ENCODE measurements at places on chromosomes 3 and 15.

DNA sequence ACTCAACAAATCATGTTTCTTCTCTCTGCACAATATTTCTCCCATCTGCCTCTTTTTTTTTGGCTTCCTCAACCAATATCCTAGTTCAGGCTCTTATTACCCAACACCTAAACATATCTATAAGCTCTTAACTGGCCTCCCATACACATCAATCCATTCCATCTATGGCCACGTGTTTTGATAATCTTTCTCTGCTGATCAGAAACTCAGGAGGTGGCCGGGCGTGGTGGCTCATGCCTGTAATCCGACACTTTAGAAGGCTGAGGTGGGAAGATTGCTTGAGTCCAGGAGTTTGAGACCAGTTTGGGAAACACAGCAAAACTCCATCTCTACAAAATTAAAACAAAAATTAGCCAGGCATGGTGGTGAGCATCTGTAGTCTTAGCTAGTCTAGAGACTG lies 68.4 kb downstream of the IGF2BP2 start:
- no peak for DNase-seq

- DNase-seq, result no peak
Observed at GRCh38 chr3:46122091-46122490, 86.0 kb downstream of the CCR1 start.

DNA sequence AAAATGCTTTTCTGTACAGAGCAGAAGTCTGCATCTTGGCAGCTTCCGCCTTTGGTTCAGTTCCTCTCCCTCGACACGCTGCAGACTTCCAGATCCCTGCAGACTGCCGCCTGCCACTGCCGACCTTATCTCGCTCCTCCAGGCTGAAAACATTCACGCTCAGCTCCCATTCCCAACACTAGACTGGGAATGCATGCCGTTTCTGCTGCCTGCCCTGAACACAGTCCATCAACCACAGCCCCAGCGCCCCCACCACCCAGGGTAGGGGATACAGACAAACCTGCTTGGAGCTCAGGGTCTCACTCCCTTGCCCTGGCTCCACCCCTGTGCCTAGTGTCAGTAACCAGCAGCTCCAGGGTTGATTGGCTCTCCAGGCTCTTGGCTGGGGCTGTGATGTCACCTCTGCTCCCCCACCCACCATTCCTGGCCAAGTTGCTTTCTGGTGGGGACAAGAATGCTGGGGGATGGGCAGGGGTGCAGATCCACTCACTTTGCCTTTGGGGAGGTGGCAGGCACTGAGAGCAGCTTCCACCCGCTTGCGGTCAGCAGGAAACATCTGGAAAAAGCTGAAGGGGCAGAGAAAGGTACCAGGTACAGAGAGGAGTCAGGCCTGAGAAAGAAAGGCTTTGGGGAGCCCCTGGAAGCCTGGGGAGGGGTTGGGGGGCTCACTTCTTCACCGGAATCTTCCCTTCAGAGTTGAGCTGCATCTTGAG lies 6.1 kb downstream of the PLCB2 start:
- DNase-seq, result no peak

DNA sequence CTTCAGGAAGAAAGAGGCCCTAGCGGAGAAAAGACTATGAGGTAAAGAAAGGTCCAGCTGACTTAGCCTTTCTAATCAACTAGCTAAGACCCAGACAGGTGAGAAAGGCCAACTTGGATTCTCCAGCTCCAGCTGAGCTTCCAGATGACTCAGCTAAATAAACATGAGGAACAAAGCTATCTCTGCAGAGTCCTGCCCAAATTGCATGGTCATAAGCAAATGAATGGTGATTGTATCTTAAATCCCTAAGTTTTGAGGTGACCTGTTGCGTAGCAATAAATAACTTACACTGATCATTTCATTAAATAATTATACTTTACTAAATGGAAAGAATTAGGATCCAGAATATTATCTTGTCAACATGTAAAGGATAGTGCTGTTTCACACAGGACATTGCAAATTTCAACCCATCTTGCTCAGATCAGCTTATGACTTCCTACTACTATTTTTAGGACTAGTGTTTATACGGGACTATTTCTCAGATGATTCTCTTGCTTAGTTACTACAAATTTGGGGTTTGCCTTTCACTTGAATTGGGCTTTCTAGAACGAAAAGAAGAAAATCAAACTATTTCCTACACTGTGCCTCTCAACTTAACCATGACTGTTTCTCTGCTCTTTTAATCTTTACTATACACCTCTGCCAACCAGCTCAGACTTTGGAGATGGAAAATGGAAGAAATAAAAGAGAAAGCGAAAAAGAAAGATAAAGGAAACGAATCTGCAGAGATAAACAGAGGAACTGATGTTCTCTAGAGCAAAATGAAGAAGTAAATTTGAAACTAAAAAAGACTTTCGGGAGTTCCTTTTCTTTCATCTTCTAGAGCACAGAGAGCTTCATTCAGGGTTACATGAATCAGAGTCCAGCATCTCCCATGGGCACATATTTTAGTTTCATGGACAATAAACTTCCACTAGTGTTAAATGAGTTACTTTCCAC lies 6.6 kb upstream of the ADGRG7 start:
- DNase-seq, result no peak

DNA sequence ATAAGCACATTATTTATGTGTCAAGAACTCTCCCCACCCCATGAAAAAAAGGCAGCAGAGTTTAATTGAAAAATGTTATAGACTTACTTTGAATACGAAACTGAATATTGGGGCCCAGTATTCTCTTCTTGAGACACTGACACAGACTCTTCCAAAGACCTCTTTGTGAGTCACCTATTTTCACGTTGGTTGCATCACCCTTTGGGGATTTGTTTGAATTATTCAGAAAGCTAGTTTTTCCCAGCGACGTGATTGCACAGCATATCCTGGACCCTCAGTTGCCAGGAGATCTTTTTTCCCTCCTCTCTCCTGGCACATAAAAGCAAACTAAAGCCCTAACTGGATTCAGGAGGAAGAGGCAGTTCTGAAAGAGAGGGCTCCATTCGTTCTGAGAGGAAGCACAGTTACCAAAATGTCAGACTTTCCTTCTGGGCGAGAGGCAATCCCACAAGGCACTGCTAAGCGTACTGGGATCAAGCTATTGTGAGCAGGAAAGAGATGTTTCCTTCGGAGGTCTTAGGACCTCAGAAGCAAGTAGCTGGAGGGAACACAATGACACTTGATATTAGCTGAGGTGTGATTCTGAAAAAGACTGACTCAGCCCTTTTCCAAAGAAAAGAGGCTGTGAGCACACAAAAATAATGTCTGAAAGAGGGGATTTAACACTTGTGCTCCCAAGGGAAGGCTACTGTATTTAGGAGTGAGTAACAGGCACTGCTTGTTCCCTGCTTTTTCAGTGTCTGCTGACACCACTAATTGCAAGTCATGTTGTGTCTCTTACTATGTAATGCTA lies 65.8 kb upstream of the CADPS start:
- DNase-seq, result no peak

GRCh38 chr3:156812521-156813335 lies 13.4 kb upstream of the LEKR1 start:
- DNase-seq, result no peak

- DNase-seq, result no peak
Observed at GRCh38 chr3:183698756-183699155, 1.2 kb downstream of the YEATS2 start.
